CD14-positive monocyte (primary cell): ENCODE measurements at places on chromosomes 5 and 9. TPM values are rescaled to one million over a fixed set of nuclear protein-coding genes. Genes with fewer than 3 reads are reported as not detected.

Gene PDLIM7
- polyA plus RNA-seq: 21.6 TPM

Gene KCNV2
- polyA plus RNA-seq: not detected in 2 replicates

Gene ACOT12
- not detected in 2 replicates for polyA plus RNA-seq

Gene PAEP
- not detected in 2 replicates for polyA plus RNA-seq

Gene SPAG8
- 0.52 TPM for polyA plus RNA-seq

Gene RLN1
- polyA plus RNA-seq: not detected

DNA sequence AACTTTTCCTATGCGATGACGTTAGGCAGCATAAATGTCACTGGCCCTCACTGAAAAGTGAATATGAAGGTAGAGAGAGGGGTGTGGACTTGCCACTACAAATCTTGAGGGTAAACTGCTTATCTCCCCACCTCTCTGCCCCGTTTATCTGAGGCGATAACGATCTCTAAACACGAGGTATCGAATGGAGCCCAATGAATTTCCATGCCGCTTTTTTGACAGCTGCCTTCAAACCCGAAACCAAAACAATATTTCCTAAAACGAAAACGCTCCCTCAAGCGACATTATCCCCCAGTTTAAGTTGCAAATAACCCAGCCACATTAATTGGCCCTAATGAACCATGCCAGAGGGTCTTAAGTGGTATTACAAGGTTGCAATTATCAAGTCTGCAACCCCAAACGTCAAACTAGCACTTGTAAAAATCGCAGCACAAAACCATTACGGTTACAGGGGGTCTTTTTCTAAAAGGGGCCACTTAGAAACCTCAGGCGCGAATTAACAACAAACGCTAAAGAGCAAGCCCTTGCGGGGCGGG lies 1.4 kb downstream of the NR3C1 start:
- DNase-seq: no peak
- peak overlapping the region; percentile 98 for H3K4me3 ChIP-seq
- peaks cover 13% of the 10 kb centered on the region for H3K36me3 ChIP-seq
- peak overlapping the region; percentile 96 for H3K27ac ChIP-seq

DNA sequence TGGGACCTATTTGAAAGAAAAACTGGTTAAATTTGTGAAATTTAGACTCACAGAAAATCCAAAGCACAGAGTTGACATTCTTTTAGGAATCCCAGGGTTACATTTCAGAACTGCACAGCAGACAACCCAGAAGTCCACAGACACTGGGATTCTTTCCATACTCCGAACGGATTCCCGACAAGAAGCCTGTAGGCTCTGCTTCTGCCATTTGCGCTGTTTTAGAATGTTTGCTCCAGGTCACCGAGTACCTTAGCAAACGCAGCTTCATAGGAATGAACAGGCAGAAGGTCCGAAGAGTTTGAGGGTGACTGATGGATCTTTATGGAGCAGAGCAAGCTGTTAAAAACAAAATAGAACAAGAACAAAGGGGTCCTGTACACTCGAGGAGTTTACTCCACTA lies 84.5 kb upstream of the NFIB start:
- no peaks in the 10 kb centered on the region for H3K4me1 ChIP-seq
- H3K4me3 ChIP-seq: no peak overlapping the region
- H3K27me3 ChIP-seq: no peaks in the 10 kb centered on the region
- DNase-seq: no peak
- no peaks in the 10 kb centered on the region for H3K36me3 ChIP-seq

DNA sequence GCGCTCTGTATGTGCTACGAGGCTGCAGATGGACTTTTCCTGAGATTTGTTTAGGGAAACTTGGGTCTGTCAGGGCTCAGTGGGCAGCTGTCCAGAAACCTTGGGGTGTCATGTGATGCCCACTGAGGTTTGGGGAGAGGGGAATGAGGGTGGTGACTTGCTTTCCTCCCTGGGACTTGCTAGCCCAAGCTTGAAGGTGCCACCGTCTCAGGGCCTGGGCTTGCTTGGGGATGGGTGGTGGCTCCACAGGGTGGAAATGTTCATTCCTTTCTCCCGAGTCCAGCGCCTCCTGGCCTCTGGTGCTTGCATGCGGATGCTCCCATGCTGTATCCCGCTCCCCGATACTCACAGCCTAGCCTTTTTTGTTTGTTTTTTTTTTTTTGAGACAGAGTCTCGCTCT lies 33.3 kb downstream of the ZNF618 start:
- H3K27me3 ChIP-seq: no peaks in the 10 kb centered on the region
- no peaks in the 10 kb centered on the region for H3K4me1 ChIP-seq
- no peak overlapping the region for H3K27ac ChIP-seq
- no peak overlapping the region for H3K4me3 ChIP-seq
- DNase-seq: no peak
- H3K36me3 ChIP-seq: no peaks in the 10 kb centered on the region

DNA sequence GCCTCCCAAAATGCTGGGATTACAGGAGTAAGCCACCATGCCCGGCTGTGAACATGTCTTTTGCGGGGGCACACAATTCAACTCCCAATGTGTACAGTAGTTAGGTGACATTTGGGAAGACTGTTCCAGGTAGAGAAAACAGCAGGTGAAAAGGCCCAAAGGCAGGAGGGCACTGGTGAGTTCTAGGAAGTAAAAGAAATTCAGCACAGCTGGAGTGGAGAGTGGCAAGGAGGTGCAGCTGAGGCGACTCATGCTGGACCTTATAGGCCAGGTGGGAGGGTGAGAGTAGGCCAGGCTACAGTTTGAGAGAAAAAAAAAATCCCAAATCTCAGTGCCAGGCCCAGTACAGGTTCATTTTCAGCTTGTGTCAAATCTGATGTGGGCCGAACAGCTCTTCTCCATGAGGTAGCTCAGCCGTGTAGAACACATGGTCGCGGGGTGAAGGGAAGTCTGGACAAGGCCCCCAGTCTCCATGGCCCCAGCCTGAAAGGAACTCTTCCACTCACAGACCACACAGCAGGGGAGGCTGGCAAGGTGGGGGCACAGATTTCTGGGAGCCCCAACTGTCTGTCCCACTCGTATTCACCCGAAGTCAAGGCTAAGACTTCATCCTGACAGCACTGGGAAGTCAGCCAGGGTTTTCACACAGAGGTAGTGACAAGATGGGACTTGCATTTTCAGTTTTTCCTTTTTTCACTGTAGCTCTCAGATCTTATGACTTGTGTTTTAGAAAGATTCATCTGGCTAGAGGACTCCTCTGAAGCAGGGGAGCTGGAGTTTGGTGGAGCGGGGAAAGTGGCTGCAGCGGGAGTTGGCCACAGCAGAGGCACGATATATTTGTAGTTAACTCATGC lies 4.5 kb upstream of the HNRNPAB start:
- no peak for DNase-seq
- no peak overlapping the region for H3K4me3 ChIP-seq
- peaks cover 17% of the 10 kb centered on the region for H3K4me1 ChIP-seq
- no peak overlapping the region for H3K27ac ChIP-seq

- peak overlapping the region; percentile 92 for H3K27ac ChIP-seq
- H3K4me1 ChIP-seq: peaks cover 45% of the 10 kb centered on the region
Observed at GRCh38 chr5:149938279-149938678, 6.3 kb downstream of the PDE6A start.

DNA sequence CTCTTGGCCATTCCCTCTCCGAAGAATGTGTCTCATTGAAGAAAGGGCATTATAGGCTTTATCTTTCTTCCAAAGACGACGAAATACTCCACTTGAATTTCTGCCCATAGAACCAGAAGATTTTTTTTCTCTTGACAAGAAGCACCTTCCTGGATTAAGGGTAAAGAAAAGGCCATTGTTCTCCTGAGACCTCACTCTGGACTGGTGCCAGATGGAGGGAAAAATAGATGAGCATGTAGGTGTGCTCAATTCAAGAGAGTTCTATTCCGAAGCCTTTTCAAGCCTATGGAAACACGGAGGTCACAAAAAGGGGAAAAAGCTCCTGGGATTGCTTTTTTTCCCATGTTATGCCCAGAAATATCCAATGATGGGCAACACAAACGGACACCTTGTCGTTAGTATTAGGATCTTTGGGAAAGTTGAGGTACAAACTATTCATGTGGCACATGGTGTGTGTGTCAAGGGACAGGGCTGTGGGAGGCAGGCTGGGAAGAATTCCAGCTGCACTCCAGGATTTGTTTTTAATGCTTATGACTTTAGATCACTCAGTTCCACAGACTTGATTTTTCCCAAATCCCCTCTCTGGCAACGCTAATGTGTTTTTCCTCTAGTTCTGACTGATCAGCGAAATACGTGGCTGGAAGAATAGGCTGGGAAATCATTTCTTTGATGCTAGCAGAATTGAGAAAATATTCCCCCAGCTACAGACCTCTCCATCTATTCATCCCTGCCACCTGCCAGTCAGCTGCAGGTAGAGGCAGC lies 89.9 kb downstream of the SIL1 start:
- peaks cover 23% of the 10 kb centered on the region for H3K36me3 ChIP-seq
- no peaks in the 10 kb centered on the region for H3K27me3 ChIP-seq
- H3K4me1 ChIP-seq: no peaks in the 10 kb centered on the region
- no peak for DNase-seq
- H3K27ac ChIP-seq: no peak overlapping the region
- H3K4me3 ChIP-seq: no peak overlapping the region
